ENCODE measurements at places on chromosomes 2 and 18.

DNA sequence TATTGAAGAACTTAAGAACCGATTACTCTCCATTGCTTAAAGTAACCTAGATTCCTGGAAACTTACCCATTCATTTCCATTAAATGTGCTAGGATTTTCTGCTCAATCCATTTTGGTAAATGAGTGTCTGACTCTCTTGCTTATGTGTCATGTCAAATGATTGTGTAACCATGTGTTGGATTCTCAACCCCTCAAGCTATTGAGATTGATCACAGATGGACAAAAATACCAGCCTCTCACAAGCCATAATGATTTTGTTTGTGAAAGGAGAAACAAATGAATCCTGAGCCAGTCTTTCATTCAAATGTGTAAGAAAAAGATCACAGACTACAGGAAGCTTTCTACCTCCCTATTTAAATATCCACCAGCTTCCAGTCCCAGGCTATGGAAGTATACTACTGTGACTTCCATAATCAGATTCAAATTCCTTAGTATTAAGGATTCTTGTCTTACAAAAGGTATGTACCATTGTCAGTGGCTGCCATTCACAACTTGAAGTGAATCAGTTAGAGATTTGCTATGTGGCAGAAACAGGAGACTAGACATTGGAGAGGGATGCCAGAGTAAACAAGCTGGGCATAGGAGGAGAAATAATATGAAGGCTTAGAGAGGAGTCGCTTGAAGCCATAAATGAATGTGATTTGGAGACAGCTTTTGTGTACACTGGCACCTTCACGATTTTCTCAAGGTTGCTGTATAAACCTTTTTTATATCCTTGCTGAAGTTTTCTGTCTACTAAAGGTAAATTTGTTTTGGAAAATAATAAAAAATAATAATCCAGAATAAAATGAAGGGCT lies 498.5 kb upstream of the SETBP1 start:
- DNase-seq, result no peak

- no peak for DNase-seq
These were observed 47.0 kb downstream of the EFEMP1 start for GRCh38 chr2:55876429-55877086.

GRCh38 chr2:101399021-101399799 lies 11.9 kb upstream of the CREG2 start:
- DNase-seq, result no peak

DNA sequence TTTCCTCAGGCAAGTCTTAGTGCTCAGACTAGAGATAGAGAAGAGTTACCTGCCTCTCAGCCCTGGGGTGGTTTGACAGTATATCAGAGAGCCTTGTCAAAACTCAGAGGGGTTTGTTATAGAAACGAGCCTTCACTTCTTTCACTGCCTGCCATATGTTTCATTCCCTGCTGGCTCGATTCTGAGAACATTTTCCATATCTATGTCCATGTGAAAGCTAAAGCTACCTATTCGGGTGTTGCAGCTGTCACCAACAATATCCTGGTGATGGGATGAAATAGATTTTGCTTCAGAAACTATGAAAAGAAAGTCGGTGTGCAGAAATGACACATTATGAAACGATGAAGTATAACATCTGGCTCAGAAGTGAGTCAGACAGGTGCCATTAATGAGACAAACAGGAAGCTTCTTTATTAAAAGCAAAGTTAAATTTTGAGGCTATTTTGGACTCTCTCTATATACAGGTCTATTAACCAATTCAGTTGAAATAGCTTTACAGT lies 56.1 kb upstream of the TANK start:
- no peak for DNase-seq

GRCh38 chr2:8985561-8986326 lies 17.7 kb downstream of the MBOAT2 start:
- no peak for DNase-seq

GRCh38 chr2:54899576-54900200 lies 150.6 kb downstream of the RTN4 start:
- peak; percentile 21 for DNase-seq

DNA sequence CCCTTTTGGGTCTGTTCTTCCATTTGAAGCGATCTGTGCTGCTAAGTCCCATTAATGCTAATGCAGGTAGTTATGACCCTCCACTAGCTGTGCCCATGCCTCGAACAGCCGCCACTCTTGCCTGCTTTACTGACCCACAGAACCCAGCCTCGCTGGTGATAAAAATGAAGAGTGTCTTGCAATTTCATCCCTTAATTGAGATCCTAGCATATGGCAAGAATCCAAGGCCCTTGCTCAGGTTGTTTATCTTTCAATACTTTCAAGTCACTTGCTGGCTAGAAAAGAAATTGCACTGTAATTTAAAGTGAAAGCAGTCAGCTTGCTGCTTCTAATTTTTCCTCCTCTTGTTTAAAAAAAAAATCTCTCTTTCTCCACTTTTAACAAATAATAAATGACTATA lies 73.6 kb downstream of the ZNF521 start:
- DNase-seq, result no peak

- no peak for DNase-seq
These were observed 88.5 kb downstream of the FIGN start for GRCh38 chr2:163647300-163647699.

- DNase-seq, result peak; percentile 74
These were observed 21.2 kb downstream of the TEX44 start for GRCh38 chr2:231613663-231614558.

- no peak for DNase-seq
These were observed 392.7 kb upstream of the FANCL start for GRCh38 chr2:58633613-58634365.

DNA sequence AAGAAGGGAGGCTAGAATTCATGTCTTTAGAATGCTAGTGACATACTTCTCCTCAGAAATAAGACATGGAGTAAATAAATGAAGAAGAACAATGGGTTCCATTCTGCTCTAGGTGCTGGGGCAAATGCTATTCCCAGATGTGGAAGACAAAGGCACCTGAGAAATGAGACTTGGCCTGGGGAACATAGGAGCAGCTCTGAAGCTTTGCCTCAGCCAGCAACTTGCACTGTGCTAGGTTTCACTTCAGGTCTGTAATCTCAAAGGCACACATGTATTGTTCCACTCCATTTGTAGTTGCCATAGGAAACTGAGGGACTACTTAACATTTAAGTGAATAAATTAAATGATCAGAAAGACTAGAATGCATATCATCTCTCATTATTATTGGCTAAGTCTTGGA lies 538.9 kb upstream of the REG3G start:
- no peak for DNase-seq

- no peak for DNase-seq
These were observed 408.8 kb downstream of the GALNT13 start for GRCh38 chr2:154280543-154280942.

DNA sequence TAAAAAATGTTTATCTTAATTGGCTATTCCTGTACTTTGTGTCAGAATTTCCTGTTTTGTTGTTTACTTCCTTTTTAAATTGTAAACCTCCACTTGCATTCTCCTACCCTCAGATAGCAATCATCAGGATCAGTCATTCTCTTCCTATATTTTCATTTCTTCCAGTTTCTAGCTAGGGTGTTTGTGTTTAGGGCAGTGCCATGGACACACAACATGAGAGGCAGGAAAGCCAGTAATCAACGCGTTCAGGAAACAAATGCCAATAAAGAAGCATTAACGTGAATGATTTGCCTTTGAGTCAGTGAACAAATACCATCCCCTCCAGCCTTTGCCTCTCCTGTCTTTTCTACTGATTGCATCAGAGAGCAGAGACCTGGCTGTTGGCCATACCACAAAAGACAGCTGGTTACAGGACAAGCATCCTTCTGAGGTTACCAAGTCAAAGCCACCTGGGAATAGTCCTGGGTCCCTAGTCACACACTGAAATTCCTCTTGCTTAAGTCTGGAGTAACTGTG lies 56.7 kb upstream of the FHL2 start:
- DNase-seq, result peak; percentile 76

- DNase-seq, result no peak
These were observed 169.1 kb upstream of the SIX2 start for GRCh38 chr2:45178359-45178758.

GRCh38 chr2:210768329-210768910 lies 212.0 kb downstream of the CPS1 start:
- DNase-seq, result no peak

GRCh38 chr18:66900837-66901236 lies 296.9 kb upstream of the CDH19 start:
- DNase-seq, result no peak

GRCh38 chr2:174281736-174282135 lies 33.4 kb upstream of the OLA1 start:
- DNase-seq, result no peak

GRCh38 chr2:25420820-25421237 lies 79.1 kb upstream of the DNMT3A start:
- DNase-seq, result no peak

- no peak for DNase-seq
These were observed 167.5 kb downstream of the UPP2 start for GRCh38 chr2:158269143-158269542.
